ENCODE measurements at places on chromosomes 5 and 9.

- peak; percentile 22 for DNase-seq
Observed at GRCh38 chr5:601771-602465, 10.2 kb upstream of the CEP72 start.

- DNase-seq: no peak
Observed at GRCh38 chr5:120255214-120255613, 208.9 kb upstream of the PRR16 start.

DNA sequence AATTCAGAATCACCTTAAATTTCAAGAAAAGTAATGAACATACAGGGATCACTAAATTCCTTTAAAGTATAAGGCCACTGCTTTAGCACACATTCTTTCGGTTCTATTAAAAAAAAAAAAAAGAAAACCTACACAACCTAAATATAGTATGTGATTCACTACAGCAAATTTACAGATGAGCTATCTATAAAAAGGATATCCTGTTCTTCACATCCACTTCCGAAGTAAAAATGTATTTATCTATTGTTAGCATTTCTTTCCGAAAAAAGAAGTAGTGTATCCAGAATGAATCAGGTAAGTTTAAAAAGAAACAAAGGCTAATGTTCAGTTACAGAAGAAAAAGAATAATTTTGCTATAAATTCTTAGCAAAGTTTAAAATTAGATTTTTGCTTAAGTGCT, 70.2 kb downstream of the ECPAS start:
- DNase-seq: no peak

DNA sequence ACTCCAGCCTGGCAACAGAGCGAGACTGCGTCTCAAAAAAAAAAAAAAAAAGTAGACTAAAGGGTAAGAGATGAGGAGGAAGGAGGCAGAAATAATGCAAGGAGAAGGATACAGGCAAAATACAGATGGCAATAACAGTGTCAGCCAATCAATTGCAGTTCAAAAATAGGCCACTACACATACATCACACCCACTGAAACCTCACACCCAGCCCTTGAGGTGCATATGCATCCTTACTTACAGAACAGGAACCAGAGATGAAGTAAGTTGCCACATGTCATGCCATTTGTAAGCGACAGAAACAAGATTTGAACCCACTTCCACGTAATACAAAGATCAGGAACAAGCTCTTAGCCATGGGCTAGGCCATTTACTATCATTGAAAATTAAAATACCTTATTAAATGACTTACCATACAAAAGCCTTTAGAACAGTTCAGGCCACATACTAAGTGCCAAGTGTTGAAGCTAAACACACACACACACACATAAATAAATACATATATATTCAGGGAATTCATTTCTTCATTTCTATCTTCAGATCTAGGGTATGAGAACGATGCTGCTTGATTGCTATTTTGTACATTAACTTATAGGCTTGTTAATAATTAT, 98.4 kb downstream of the FNBP1 start:
- no peak for DNase-seq

DNA sequence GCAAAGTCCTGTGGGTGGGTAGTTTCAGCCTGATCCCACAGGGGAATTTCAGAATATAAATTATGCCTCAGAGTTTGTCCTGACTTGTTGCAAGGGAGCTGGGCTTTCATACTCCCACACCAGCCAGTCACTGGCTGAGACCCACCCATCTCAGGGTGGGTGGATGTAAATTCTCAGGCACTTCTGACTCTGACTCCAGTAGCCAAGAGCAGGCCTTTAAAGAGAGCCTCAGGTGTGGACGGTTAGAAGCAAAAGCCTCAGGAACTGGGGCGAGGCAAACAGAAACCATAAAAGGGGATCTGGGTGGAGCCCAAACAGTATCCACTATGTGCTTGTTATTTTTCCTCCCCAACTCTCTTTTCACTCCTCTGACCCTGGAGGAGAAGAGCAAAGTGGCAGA, 28.6 kb upstream of the FBXW11 start:
- DNase-seq: no peak

- peak; percentile 43 for DNase-seq
Observed at GRCh38 chr9:123421186-123421585, 65.2 kb downstream of the CRB2 start.

DNA sequence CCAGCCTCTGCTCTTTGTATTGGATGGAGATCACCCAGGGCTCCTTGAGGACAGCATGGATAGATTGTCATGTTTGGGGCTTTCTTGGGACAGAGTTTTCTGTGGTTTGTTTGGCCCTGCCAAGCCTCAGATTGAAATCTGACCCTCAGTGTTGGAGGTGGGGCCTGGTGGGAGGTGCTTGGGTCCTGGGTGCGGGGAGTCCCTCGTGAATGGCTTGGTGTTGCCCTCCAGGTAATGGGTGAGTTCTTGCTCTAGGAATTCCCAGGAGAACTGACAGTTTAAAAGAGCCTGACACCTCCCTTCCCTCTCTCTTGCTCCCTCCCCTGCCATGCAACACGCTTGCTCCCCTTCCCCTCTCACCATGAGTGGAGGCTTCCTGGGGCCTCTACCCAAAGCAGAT, 48.6 kb upstream of the OLFM1 start:
- peak; percentile 40 for DNase-seq

DNA sequence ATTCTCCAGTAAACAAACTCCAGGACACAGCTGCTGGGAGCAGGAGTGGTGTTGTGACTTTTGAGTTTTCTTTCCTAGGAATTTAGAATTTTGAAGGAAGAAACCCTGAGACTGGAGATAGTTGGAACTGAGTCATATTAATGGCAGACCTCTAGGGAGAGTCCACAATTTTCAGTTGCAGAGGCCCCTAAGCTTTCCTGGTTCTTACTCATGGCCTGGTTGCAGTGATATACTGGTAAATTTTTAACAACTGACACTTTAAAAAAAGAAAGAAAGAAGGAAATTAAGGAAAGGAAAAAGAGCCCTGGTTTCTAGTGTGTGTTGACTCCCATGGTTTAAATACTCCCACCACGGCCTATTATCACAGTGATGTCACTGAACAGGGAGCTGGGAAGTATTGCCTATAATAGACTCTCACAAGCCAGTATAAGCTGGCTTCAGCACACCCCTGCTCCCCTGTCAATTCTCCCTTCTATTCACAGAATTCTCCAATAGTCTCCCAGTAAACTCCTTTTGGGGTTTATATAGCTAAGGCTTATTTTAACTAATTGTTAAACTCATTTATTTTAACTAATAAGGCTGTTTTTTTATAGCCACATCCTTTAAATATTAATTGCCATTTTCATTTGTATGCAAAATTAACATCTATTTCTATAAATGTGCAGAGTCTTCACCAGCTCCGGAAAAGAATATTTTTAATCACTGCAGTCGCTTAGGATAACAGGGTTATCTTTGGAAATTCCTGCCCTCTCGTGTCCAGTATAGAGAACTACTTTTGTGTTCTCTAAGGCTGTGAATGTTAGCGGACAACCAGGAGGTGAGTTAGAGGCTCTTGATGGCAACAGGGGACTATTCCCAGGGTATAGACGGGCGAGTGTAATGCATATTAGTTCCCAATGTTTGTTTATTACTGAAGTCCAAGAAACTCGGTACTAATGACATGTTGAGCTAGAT, 59.7 kb downstream of the GGTA1 start:
- DNase-seq: no peak

DNA sequence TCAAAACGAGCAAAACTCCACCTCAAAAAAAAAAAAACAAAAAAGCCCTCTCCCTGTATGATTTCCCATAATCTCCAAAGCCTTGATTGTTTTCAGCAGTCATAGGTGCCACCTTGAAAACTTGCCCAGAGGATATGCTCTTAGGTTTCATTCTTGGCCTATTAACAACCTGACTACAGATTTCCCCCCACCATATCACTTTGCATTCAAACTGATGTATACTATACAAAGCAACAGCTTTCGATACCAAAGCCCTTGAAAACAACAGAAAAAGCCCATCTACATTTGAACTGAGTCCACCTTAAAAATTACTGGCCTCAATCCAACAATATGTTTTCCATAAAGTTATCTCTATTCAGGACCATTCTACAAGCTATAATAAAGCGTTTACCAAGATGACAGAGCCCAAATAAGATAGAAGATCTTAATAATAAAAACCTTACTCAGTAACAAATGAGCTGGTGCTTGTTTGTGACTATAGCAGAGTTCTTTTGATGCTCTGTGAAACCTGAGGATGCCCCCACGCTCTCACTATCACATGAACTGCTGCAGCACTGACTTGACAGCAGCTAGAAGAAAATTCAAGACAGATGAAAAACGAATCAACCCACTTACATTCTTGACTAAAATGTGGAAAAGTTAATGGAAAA, 44.4 kb downstream of the FNBP1 start:
- no peak for DNase-seq

DNA sequence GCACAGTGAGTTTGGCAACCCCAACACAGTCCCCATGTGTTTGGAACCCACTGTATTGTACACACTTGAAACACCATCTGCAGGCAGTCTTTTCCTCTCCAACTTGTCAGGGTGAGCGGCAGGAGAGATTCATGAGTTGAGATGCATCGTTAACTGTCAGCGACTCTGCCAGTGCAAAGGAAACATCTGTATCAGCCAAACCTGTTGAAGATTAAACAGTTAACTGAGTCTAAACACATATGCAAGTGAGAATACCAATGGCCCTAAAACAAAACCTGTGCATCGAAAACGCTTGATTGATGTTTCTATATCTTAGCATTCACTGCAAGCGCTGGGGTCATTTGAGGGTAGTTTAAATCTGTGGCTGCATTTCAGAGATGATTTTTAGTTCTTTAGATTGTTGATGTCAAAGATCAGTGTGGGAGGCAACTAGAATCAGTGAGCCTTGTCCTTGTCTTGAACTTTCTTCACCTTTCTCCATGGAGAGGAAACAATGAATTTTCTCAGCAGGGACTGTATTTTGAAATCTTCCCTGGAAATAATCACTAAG, 41.3 kb upstream of the PAM start:
- DNase-seq: no peak

DNA sequence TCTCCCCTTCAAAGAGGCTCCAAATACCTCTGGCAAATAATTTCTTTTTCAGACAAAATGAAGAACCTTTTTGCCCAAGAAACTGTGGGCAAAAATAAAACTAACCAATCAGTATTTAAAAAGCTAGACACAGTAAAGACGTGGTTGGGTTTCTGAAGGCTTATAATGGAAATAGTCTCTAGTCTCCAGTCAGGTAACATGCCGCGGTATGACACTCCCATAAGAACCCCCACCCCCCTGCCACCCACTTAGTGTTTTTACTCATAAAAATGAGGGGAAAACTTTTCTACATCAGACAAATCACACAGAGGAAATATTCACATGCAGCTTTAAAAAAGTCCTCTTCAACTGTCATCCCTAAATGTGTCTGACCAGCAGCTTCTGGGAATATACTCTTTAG, 105.3 kb downstream of the THBS4 start:
- peak; percentile 20 for DNase-seq

GRCh38 chr5:167783145-167783817, 508.2 kb upstream of the WWC1 start:
- DNase-seq: no peak

GRCh38 chr5:137739737-137740136, 3.8 kb upstream of the KLHL3 start:
- no peak for DNase-seq

DNA sequence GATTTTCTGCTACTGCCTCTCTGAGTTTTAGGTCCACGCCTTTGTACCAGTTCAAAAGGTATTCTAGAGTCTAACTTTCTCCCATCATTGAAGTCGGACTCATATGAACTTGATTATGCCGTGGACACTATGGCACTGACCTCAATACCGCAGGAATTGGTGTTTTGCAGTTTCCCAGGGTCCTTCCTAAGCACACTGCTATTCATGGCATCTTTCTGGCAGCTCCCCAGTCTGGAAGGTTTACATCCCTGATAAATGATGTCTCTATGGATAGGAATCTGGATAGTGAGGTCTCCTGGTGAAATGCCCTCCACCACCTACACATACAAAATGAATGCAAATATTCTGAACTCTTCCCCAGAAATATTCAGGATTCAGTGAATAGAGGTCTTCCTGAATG, 422.2 kb downstream of the CTNND2 start:
- no peak for DNase-seq

DNA sequence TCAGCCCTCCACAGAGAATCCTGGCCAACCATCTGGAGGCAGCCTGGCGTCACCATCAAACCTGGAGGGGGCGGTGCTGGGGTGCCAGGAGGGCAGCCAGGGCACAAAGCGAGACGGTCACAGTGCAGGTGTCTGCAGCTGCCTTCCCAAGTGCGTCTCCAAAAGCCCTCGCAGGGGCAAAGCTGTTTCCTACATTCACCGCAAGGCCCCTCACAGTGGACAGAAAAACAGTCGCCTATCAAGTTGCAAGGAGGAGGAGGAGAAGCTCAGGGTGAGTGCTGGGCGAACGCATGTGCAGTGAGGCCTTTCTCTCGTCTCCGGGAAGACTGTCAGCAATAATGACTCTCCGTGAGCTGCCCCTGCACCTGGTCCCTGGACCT, 18.0 kb upstream of the LHX3 start:
- no peak for DNase-seq

GRCh38 chr5:91332267-91333045, 50.7 kb downstream of the ARRDC3 start:
- peak; percentile 87 for DNase-seq

DNA sequence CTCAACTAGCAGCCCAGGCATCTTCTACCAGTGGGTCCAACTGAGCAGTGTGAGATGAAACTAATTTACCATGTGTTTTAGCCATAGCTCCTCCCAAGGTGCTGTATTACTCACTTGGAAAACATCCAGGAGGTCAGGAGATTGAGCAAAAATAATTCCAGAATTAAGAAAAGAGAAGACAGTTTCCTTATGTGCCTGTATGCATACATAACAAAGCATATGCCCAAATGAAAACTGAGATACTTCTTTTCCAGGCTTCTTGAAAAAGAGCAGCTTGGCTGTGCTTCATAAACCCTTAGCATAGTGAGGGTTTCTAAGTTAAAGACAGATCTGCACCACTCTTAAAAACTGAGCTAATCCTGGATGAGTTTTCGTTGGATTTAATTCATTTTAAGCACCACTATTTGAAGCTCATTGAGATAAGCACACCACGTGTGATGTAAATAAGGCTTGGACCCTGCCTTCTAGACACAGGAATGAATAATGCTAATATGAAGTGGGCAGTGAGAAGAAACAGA, 119.4 kb downstream of the ADAMTS12 start:
- no peak for DNase-seq

GRCh38 chr5:127060470-127060985, 12.8 kb downstream of the C5orf63 start:
- no peak for DNase-seq

GRCh38 chr9:34986540-34987047, 3.0 kb upstream of the DNAJB5 start:
- peak; percentile 58 for DNase-seq

DNA sequence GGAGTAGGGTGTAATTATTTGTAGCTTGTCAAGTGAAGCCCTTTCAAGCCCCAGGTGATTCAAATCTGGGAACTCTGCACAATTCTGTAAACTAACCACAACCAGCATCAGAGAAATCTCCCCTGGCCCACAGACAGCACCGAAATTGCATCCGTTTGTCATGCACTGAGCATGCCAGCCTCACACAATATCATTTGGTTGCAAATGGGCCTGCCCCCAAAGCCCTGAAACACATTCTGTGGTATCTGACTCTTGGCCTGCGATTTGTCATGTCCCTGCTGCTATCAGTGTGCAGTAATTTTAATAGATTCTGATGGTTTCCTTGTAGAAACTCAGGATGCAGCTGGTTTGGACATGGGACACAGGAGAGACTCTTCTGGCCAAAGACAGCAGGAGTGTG, 35.3 kb downstream of the SNX24 start:
- no peak for DNase-seq

- no peak for DNase-seq
Observed at GRCh38 chr5:12313602-12314001, 409.4 kb upstream of the CTNND2 start.

GRCh38 chr5:35876922-35877321, 20.2 kb downstream of the IL7R start:
- no peak for DNase-seq

- peak; percentile 55 for DNase-seq
Observed at GRCh38 chr9:121398374-121398773, 28.3 kb upstream of the STOM start.
